Immature natural killer cell (primary cell): ENCODE measurements at places on chromosomes 16 and 17.

GRCh38 chr16:69093974-69094373, 11.5 kb upstream of the HAS3 start:
- no peak for DNase-seq

- no peak for DNase-seq
Observed at GRCh38 chr16:65543781-65544740, 422.2 kb upstream of the CDH11 start.

DNA sequence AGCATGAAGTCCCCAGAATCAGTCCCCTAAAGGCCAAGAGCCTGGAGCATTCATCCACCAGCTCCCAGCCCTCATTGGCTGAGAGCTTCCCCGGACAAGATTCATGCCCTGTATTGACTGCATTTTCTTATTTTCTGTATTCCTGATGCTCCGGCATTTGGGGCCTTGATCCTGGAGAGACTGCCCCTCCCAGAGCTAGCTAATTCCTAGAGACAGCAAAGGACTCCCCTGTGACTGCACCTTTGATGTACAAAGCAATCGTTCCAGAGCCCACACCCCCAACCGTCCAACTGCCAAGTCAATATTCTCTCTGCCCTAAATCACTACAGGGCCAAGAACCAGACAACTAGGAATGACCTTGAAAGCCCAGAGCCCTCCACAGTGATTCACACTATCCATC, 93.4 kb upstream of the CDH5 start:
- no peak for DNase-seq

DNA sequence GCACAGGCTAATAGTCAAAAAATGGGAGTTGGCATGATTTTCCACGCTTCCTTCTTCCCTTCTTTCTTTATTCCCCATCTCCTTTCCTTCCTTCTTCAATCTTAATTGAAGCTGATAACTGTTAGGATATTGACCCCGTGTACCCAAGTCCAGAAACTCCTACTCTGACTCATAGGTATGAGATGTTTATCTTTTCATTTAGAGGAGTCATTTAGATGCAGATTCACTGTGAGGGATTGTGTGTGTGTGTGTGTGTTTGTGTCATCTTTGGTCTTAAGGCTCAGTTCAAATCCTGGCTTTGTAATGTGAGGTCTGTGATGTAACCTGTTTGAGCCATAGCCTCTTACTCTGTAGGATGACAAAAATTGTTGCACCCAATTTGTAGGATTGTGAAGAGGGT, 332.0 kb upstream of the MAF start:
- DNase-seq = no peak

GRCh38 chr17:40547079-40547784, 18.0 kb downstream of the CCR7 start:
- DNase-seq = peak; percentile 34

DNA sequence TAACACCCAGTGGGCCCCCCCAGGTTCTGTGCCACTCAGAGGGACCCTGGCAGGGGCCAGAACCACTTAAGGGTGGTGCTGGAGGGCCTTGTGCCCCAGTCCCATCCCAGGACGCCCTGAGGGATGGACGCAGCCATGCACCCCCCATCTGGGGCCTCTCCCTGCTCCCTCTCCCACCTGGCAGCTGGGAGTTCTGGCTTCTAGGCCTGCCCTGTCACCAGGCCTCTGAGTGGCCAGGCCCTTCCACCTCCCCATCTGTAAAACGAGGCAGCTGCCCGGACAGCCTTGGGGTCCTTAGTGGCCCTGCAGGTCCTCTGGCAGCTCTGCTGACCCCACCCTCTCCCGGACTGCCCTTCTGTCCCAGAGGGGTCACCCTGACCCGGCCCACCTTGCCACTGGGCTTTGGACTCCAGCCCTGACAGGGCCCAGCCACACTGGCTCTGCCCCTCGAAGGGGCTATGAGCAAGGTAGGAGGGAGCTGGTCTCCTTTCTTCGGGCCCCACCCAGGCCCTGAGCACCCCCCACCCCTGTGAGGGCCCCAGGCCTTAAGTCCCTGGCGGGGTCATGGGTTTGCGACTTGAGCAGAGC, 12.3 kb downstream of the PAM16 start:
- DNase-seq = no peak

GRCh38 chr17:29124135-29124924, 55.9 kb downstream of the MYO18A start:
- peak; percentile 32 for DNase-seq

DNA sequence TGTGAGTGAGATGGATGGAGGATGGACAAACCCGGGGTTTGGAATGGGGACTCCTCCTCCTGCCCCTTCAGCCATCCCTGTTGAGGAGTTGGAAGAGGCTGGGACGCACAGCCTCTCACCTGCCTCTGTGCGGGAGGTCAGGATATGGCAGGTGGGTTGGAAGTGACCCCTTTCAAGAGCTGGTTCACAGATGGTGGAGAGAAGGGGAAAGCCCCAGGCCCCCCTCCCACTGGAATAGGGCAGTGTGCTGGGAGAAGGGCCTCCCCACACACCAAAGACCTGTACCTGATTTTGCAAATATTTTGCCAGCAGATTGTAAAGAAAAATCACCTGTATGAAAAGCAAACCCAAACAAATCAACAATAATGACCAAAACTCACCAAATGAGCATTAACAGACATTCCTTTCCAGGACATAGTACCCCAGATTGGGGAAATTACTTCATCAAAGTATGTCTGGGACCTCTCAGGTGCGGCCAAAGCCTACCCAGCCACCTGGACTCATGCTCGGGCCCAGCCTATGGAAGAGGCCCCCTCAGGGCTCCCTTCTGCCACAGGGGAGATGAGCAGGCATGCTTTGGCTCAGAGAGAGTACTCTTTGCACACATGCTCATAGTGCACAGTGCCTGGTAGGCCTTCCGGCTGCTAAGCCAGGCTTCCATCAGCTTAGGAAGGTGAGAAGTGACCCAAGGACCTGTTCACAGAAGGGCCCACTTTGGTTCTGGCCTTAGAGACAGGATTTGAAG, 7.8 kb downstream of the SLC47A2 start:
- no peak for DNase-seq

DNA sequence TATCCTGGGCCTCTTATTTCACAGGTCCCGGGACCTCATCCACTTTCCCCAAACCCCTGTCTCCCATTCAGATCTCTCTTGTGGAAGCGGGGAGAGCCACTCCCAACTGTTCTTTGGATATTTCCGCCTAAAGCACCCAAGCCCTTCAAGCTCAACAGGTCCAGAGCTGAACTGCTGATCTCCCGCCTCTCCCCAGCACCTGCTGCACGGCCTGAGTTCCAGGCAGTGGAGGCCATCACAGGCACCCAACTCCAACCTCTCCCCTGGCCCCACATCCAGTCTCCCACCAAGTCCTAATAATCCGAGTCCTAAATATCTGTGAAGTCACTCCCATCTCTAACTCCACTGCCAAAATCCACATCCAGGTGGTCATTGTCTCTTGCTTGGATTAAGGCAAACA, 6.5 kb downstream of the ITGA2B start:
- no peak for DNase-seq

GRCh38 chr16:81237942-81238295, 570 bp upstream of the BCO1 start:
- no peak for DNase-seq

- no peak for DNase-seq
Observed at GRCh38 chr17:15886804-15887203, 58.1 kb upstream of the ADORA2B start.

GRCh38 chr17:64750891-64751677, 89.0 kb upstream of the SMURF2 start:
- DNase-seq = no peak

DNA sequence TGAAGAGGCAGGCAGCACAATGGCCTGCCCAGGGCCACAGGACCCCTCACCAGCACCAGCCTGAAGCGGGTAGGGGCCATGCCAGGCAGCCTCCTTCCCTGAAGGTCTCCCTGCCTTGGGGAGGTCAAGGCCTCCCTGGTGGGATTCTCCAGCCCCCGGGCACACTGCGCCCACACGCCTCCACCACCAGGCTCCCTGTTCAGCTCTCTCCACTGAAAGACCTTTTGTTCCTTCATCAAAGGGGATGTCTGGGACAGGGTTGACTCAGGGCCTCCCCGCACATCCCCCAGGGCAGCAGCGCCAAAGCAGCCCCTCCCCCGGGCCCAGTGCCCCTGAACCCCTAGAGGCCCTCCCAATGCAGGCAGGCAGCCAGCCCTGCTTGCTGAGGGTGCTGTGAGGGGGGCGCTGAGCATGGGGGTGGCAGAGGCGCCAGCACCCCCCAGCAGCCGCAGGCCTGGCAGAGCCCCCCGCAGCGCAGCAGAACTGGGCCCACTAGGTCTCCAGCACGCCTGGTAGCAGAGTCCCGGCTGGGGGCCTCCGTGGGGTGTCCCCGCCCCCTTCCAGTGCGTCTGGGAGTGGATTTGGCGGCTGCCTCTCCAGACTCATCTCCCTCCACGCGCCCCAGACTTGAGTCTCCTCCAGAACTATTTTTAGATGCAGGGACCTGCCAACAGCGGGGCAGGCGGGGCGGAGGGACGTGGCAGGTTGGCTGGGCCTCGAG, 13.1 kb downstream of the BCAR1 start:
- DNase-seq = no peak

GRCh38 chr17:43418441-43419374, 19.9 kb downstream of the ARL4D start:
- DNase-seq = no peak

GRCh38 chr16:10252155-10252554, 69.9 kb upstream of the GRIN2A start:
- DNase-seq = no peak

DNA sequence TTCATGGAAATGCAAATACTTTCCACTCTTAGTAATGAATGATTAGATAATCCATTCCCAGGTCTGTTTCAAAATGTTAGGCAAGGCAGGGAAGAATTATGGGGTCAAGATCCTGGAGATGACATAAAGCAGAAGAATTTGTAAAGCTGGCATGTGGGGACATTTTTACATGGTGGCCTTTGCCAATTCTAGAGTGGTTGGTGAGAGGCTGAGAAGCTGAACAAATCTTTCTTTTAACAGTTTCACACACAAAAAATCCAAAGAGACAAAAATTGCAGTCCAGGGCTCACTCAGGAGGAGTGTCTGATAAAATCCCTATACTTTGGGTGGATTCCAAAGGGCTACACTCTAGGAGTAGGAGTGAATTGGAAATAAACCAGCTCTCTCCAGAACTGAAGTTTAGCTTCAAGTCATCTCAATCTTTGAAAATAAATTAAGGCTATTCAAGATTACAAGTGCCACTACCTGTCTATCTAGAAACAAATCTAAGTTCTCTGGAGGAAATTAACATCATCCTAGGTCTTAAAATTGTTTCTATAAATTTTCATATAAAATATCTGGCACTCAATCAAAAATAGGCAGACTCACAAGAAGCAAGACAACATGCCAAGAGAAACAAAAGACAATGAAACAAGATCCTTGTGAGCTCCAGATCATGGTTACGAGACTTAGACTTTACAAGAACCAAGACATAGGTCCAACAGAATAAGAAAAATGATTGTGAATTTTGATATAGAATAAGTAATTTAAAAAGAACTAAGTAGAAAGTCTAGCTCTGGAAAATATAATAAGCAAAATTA, 113.0 kb upstream of the AXIN2 start:
- DNase-seq = no peak

DNA sequence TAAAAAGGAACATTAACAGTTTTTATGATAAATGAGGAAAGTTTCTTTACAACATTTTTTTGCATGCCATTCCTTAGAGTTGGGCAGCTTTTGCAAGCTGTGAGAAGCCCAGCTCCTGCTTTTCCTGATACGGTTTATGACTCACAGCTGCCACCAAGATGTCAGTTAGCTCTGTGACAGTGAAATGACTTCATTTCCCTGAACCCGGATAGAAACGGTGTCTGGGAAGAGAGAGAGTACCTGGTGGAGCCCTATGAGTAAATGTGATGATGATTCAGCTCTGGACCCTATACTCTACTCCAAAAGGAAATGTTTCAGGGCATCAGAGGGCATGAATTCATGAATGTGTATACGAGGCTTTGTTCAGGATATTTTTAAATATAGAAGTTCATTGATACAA, 366.3 kb upstream of the HSBP1 start:
- no peak for DNase-seq

DNA sequence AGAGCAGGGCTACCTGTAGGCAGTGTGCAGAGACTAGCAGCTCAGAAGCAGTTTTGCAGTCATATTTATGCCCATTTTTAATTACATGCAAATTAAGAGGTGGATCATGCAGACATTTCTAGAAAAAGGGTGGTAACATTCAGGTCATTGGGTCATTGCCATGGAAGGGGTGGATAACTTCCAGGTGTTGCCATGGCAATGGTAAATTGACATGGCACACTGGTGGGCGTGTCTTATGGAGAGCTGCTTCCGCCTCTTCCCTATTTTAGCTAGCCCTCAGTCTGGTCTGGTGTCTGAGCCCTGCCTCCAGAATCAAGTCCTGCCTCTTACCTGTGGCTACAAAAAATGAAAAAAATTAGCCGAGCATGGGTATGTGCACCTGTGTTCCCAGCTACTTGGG, 2.8 kb upstream of the DNAI2 start:
- DNase-seq = no peak

GRCh38 chr17:64994781-64995538, 61.6 kb downstream of the GNA13 start:
- no peak for DNase-seq

- no peak for DNase-seq
Observed at GRCh38 chr16:30782486-30783279, 4.3 kb downstream of the ZNF629 start.

- DNase-seq = no peak
Observed at GRCh38 chr16:51244887-51245657, 94.0 kb upstream of the SALL1 start.

DNA sequence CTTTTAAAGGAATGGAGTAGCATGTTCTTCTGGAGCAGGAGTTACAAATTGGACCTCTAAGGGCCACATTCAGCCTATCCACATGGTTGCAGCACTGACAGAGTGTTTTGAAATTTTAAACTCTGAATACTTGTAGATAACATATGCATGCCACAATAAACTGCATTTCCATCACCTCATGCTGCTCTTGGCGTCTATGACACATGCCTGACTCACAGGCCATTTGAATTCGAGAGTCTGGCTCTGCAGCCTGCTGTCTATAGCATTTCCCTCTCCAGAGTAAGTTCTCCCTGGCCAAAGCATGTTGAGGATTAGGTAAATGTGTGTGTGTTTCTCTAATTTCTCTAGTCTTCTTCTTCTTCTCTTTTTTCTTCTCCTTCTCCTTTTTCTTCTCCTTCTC, 28.7 kb upstream of the MYOCD start:
- no peak for DNase-seq

GRCh38 chr17:17121162-17121561, 78.9 kb downstream of the MPRIP start:
- no peak for DNase-seq

- no peak for DNase-seq
Observed at GRCh38 chr17:33152783-33153182, 140.3 kb downstream of the ASIC2 start.

GRCh38 chr17:70172449-70172848, 3.1 kb downstream of the KCNJ2 start:
- no peak for DNase-seq
